Foreskin fibroblast (primary cell): ENCODE measurements at places on chromosomes 13 and 19.

DNA sequence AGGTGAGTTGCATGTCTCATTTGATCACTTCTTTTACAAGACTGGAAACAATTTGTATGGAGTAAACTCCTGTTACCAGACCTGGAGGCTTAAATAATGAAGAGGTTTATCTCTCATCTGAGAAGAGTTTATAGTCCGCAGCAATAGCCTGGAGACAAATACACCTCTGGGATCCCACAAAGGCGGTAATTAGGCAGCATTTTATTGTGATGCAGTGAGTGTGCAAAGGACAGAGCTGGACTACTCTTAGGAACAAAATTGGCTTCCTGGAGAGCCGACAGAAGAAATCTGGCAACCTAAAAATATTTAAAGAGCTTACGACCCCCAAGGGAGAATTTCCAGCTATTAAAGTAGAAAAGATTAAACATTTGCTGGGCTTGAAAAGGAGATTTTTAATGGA, 11.8 kb upstream of the KATNAL1 start:
- no peak for DNase-seq

DNA sequence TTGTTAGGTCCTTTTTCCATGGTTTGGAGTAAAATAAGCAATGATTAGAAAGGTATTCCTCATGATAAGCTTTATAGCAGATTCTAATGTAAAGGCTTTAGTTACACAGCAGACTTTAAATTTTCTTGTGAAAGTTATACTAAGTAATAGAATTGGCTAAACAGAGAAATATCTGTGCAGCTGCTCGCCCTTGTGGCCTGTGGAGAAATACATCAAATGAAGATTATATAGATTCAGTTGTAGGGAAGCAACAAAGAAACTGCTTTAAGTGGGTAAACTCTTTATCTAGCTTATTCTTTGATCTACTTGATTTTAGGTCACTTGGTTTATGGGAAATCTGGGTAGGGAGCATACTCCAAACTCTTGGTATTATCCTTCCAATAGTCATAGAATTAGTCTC, 1269.7 kb upstream of the SPRY2 start:
- DNase-seq: no peak

DNA sequence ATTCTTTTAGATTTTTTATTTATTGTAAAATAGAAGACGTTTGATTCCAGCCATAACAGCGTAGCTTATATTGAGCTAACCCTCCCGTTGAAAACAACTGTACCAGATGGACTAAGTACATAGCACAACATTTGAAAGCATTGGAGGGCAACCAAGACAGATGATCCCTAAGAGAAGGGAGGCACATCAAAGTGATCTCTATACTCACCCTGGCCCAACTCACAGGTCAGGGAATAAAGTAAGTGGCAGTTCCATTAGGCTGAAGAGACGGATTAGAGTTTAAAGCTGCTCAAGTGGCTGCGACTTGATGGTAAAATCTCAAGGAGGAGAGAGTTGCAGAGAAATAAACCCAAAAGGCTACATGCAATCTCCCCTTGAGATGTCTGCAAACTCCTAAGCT, 65.1 kb upstream of the ITM2B start:
- DNase-seq: no peak

DNA sequence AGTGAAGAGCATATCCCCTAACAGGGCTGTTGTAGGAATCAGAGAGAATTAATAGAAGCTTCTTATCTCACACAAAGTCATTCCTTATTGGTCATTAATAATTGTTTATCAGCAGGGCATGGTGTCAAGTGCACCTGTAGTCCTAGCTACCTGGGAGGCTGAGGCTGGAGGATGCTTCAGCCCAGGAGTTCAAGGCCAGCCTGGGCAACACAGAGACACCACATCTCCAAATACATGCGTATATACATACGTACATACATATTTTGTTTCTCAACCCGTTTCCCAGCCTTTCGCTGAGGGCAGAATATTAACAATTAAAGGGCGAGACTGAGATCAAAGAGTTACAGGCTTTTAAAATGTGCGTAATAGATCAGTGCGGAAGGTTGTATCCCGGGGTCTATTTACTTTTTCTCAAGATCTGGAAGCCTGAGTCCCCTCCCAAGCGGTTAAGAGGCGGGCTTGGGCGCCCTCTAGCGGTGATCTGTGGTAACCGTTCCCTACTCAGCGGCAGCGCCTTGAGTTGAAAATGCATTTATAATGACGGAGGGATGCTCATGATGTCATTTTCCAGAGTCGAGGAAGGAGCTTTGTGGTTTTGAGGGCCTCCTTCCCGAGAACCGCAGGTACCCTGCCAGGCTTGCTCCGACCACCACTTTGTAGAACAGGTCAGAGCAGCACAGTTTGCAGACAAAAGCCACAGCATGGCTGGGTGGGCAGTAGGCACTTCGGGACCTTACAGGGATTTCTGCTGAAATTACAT, 169.6 kb upstream of the GPR12 start:
- peak; percentile 43 for DNase-seq

- peak; percentile 34 for DNase-seq
Observed at GRCh38 chr13:29543230-29544215, 52.0 kb downstream of the SLC7A1 start.

DNA sequence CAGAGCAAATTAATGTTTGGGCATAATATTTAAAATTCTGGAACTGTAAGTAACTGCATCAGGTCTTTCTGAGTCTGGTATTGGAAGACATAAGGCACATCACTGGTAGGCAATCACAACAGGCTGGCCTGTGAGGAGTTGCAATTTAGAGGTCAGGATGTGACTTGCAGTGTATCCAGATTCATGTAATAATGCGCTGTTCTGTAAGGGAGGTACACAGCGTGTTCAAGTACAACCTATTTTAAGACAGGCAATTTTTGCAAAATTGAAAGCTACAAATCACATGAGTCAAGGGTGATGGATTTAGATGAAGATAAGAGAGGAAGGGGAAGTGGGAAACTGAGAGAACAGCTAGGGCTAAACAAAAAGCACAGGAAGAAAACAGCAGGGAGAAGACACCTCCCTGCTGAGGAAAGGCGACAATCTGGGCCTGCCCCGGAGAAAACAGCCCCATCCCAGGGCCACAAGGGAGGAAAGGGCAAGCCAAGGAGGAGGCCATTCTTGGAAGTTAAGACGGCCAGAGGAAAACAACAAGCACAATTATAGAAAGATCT, 138.1 kb downstream of the LACC1 start:
- DNase-seq: no peak

DNA sequence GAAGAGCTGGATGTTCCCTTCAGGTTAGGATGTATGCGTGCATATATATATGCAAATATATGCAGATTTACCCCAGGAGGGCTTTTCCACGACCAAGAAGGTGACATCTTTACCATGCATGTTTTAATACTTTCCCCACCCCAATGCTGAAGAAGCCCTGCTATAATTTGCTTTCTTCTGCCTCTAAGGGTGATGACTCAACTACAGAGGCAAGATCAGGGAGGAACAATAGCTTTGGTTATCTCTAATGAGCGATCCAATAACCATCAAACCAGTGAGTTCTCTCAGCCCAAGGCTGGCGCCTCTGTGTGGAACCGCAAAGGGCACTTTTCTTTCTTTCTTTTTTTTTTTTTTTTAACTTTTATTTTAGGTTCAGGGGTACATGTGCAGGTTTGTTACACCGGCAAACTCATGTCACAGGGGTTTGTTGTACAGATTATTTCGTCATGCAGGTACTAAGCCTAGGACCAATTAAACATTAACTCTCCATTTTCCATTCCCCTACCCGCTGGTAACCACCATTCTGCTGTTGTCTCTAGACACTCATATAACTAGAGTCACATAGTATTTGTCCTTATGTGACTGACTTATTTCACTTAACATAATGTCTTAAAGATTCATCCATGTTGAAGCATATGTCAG, 25.7 kb upstream of the UBE2L5 start:
- DNase-seq: no peak

DNA sequence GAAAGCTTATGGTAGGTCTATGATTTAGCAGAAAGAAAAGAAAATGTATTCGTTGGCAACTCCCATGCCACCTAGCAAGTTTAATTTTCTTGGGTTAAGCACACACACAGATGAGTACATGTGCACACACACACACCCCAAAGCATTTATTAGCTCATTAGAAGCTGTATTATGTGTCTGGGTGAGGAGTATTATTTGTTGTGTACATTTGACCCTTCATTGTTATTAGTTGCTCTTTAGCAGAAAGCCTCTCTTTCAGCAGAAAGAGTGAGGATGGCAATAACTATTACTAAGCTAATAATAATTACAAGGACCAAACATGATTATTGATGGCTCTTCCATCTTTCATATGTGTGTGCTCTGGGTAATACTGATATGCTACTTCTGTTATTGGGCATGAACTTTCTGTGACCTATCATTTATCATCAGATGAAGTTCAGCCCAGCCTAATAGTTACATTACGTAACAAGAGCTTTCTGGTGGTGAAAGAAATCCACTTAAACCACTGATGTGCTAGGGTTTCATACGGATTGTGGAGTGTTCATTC, 177.4 kb upstream of the OBI1 start:
- DNase-seq: no peak

DNA sequence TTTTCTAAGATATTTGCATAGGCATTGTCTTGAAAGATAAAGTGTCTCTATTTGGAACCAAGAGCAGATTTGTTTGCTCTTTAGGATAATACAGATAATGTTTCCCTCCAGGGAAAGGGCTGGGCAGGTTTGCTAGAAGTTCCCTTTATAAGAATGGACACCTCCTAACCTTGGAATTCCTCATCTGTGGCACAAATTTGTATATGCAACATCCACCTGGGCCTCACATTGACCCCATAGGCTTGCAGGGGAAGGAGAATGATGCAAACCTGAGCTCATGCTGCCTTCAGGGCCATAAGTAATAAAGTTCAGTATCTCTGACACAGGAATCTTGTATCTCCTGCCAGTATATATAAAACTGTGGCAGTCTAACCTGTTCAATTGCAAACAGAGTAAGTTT, 508.4 kb upstream of the MIR17HG start:
- DNase-seq: no peak
